Esophagus squamous epithelium (tissue), 5 donors: ENCODE measurements at places on chromosomes 3 and 15.

DNA sequence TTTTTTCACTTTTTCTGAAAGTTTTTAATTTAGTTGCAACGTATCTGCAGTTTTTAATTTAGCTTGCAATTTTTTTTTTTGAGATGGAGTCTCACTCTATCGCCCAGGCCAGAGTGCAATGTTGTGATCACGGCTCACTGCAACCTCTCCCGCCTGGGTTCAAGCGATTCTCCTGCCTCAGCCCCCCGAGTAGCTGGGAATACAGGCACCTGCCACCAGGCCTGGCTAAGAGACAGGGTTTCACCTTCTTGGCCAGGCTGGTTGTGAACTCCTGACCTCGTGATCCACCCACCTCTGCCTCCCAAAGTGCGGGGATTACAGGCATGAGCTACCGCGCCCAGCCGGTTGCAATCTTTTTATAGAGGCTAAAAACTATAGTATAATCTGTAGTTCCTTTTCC is 142.9 kb upstream of the ALCAM start:
- no peak for DNase-seq

DNA sequence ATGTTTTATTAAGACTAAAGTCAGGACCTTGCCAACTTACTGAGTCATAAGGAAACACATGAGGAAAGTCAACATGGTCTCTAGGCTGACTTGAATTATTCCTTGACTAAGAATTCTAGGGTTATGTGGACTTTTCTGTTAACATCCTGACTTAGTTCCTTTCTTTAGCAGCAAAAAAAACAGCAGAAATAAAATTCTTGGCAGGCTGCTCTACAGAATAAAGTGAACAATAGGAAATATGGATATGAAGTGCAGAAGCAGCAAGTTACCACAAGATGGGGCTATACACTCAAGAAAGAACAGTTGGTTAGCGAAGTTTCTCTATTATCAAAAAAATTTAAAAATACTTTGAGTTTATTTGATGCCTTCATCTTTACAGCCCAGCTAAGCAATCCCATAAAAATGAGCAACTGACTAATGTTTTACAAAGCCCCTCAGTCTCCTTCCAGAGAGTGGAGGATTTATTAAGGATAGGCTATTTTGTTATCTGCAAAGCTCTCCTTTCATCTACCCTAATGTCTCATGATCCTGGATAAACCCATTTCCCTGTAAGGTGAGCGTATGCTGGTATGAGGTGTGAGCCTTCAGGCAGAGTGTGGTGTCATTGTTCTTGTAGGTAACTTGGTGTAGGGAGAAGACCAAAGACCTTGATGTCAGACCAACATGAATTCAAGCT is 23.1 kb upstream of the MCCC1 start:
- no peak for DNase-seq

DNA sequence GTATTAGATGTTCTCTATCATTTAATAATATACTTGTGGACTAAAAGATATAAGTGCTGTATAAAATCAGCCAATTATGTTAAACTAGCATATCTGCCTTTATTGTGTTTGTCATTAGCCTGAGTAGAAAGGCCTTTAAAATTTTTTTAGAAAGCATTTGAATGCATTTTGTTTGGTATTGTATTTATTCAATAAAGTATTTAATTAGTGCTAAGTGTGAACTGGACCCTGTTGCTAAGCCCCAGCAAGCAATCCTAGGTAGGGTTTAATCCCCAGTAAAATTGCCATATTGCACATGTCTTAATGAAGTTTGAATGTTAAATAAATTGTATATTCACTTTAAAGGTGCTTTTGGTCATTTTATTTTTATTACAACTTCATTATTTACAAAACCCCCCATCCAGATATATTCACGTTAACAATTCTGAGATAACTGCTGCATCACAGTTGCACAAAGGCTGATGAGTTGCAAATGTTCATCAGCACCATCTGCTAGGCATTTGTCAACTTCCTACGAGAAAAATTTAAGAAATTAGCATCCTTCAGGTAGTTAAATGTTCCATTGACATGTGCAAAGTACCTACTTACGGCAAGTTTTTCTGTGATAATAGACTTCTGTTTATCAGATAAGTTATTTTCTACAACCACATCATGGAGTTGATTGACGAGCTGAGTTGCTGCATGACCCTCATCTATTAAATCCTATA is 6.3 kb downstream of the EIF4A2 start:
- DNase-seq, result no peak

DNA sequence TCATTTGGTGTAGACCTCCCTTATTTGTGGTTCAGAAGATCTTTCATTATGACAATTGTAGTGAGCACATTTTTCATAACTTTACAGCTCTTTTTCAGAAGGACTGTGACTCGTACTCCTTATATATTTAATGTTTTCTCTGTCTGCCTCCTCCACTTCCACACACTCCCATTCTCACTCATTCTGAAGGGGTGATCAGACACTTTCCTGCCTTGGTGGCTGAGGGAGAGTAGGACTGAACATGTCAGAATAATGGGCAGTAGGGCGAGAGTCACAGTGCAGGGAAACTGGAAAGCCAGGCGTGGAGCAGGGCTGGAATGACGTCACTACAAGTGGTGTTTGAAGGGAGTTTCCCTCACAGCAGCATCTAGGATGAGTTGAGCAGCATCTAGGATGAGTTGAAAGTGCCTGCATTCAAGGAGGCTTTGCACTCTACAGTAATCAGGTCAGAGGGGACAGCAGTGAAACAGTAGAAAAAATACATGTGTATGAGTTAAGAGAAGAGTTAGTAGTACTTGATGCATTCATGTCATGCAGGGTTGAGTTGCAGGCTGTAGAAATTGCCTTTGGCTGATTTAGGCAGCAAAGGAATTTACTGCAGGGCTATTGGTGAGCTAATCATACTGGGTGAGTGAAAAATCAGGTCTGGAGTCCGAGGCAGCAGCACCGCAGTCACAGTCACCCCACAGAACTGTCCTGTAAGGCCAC is 36.3 kb upstream of the FBXL22 start:
- no peak for DNase-seq

DNA sequence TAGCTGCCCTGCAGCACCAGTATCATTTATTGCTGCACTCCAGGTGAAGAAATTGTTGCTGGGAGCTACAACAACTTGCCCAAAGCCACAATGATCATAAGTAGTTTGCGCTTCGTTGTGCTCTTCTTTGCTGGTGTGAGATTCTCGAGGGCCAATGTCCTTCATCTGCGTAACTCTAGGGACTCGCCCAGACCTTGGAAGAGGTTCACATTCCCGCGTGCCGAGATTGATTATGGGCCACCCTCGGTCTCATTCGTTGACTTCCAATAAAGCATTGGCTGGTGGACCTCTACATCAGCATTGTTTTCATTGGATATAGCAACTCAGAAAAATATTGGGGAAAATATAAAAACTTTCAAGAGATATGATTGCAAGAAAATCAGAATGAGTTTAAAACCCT is 423 bp upstream of the PHLDB2 start:
- DNase-seq, result no peak

- DNase-seq, result no peak
Observed at GRCh38 chr3:69828817-69829216, 89.6 kb downstream of the MITF start.

- no peak for DNase-seq
Observed at GRCh38 chr3:142586803-142587406, 8.4 kb upstream of the ATR start.

GRCh38 chr15:70048578-70049514 is 48.9 kb downstream of the TLE3 start:
- DNase-seq, result no peak

DNA sequence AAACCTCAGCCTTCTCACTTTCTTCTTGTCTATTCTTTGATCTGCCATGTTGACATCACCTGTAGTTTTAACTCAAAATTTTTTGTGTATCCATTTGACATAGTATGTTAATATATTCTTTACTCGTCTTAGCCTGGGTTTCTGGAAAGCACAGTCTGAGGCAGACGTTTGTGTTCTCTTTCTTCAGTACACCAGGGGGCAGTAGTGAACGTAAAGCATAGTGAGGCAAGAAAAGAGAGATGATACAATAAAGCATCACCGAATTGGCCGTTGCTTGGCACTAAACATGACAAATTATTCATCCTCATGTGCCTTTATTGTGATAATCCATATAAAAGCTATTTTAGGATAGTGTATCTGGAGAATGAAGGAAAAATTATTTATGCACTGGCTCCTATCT is 141.0 kb upstream of the MYRIP start:
- DNase-seq, result no peak

GRCh38 chr15:41566121-41566885 is 7.3 kb downstream of the TYRO3 start:
- DNase-seq, result no peak

GRCh38 chr3:160473221-160473620 is 23.6 kb upstream of the TRIM59 start:
- DNase-seq, result no peak

- DNase-seq, result no peak
Observed at GRCh38 chr15:75059607-75060006, 36.2 kb downstream of the PPCDC start.

DNA sequence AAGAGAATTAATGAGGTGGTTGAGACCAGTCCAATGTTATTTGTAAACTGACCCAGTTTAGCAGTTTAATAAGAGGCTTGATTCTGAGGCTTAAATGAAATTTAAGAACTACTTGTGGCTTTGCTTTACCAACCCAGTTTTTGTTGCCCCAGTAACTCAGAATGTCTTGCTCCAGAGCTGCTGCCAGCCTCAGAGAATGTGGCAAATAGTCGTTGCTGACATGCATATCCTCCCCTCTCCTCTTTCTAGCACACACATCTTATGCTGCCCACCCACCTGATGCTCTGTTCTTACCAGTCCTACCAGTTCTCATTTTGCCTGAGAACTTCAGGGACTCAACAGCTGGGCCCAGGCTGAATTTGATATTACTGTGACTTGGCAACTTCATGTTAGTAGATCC is 92.4 kb upstream of the TSC22D2 start:
- no peak for DNase-seq

DNA sequence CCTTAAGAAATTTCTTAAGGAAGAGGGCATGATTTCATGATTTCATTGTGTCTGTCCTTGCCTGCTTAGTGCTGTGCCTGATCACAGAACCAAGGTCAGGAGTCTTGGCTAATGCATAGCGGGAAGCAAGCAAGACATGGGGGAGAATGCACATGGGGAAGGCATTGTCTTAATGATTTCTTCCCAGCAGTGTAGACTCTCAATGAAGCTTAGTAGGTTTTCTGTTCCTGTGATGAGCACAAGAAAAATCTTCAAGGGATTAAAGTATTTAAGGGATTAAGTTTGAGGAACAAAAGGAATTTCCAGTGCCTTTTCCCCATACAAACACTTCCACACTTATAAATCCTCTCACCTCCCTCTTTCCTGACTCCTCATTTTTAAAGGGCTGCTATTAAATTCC is 46.9 kb upstream of the SEMA6D start:
- DNase-seq, result no peak

GRCh38 chr15:70701891-70702568 is 61.3 kb downstream of the UACA start:
- DNase-seq, result no peak

- no peak for DNase-seq
Observed at GRCh38 chr3:180181387-180181786, 144.7 kb upstream of the PEX5L start.

DNA sequence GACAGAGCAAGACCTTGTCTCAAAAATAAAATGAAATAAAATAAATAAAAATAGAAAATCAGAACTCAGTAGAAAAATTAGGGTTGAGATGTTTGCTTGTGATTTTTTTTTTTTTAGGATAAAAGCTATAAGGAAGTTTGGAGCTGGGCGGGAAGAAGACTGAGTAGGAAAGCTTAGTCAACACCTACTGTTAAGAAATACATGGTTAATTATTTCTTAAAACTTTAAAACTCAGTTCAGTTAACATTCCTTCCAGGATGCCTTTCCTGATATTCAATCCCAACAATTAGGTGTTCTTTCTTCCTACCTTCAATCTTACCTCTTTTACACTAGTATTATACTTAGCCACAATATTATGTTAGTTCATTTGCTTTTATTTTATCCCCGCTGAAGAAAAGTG is 246.2 kb downstream of the LSAMP start:
- no peak for DNase-seq

GRCh38 chr15:70219256-70219895 is 121.7 kb upstream of the TLE3 start:
- DNase-seq, result no peak

- DNase-seq, result no peak
Observed at GRCh38 chr3:22292681-22293080, 541.7 kb upstream of the ZNF385D start.

GRCh38 chr3:120650311-120650710 is 31.7 kb downstream of the HGD start:
- DNase-seq, result no peak

- no peak for DNase-seq
Observed at GRCh38 chr15:48722764-48723661, 77.5 kb upstream of the FBN1 start.

DNA sequence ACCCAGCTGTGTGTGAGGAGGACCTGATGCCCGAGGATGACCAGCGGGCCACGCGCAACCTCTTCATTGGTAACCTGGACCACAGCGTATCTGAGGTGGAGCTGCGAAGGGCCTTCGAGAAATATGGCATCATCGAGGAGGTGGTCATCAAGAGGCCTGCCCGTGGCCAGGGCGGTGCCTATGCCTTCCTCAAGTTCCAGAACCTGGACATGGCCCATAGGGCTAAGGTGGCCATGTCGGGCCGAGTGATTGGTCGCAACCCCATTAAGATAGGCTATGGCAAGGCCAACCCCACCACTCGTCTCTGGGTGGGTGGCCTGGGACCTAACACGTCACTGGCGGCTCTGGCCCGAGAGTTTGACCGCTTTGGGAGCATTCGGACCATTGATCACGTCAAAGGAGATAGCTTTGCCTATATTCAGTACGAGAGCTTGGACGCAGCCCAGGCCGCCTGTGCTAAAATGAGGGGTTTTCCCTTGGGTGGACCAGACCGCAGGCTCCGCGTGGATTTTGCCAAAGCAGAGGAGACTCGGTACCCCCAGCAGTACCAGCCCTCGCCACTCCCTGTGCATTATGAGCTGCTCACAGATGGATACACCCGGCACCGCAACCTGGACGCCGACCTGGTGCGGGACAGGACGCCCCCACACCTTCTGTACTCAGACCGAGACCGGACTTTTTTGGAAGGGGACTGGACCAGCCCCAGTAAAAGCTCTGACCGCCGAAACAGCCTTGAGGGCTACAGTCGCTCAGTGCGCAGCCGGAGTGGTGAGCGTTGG is 1.5 kb downstream of the RBM15B start:
- DNase-seq, result no peak

- DNase-seq, result no peak
Observed at GRCh38 chr3:11037241-11037873, 44.8 kb downstream of the SLC6A1 start.

DNA sequence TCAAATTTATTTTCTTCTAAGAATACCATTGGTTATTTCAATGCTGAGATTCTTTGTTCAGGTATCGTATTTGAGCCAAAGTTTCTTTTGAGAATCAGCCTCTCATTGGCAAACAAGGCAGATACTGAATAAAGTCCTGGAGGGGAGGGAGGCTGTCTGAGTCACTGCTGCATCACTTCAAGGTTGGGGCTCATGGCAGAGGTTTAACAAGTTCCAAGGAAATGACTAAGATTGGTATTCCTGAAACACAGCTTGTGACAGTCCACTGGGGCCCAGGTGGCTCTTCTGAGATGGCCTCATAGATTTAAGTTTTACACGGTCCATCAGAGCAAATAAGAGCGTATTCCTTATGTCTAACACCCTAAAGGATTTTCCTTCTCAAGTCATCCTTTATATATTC is 213.8 kb upstream of the STAC start:
- no peak for DNase-seq

- DNase-seq, result no peak
Observed at GRCh38 chr3:37987315-37987697, 3.3 kb upstream of the VILL start.

- DNase-seq, result no peak
Observed at GRCh38 chr3:158775426-158776410, 26.1 kb upstream of the MFSD1 start.
